ENCODE measurements at places on chromosomes 5 and 9. TPM values are rescaled to one million over a fixed set of nuclear protein-coding genes. Genes with fewer than 3 reads are reported as not detected.

DNA sequence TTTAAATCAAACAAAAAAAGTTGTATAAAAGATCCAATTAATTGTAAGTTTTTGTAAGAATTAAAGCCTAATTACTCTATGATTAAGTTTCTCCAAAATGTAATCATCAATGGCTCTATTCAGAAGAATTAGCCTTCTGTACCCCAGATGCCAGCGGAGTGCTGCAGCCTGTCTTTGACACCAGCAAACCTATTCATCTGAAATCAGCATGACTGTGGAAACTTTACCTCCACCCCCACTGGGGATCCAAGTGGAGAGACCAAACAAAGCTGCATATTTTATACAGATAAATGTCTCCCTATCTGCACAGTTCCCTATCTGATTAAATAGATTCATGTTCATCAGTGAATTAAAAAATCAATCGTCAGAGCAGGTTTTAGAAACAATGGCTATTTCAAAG lies 426.8 kb downstream of the KIAA0825 start:
- no peak for DNase-seq

DNA sequence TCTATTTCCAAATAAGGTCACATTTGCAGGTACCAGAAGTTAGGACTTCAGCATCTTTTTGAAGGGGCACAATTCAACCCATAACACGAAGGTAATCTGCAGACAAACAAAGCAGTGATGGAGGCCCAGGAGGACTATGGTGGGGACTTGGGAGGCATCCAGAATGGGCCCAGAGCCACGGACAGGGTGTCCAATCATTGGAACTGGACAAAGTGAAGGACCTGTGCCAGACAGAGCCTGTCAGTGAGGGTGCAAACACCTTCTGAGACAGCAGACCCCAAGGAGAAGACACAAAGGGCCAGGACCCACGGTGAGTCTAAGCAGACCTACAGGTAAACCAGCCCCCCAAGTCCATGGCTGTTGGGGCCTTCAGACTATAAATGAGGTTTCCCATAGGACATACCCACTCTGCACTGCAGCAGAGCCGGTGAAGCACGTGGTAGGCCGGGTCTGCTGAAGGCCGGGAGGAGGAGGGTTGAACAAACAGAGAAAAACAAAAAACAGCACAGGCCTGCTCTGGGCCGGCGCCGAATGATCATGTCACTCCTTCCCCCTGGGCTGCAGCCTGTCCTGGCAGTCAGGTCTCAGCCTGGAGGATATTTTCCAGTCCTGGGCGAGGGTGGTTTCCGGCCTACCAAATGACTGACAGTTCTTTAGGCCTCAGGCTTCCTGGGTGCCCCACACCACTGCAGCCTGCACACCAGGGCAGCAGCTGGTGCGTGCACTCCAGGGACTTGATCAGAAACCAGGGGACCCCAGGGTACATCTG lies 84.4 kb downstream of the COL23A1 start:
- no peak for DNase-seq

IPPK gene
- 10.5 TPM for polyA plus RNA-seq

DNA sequence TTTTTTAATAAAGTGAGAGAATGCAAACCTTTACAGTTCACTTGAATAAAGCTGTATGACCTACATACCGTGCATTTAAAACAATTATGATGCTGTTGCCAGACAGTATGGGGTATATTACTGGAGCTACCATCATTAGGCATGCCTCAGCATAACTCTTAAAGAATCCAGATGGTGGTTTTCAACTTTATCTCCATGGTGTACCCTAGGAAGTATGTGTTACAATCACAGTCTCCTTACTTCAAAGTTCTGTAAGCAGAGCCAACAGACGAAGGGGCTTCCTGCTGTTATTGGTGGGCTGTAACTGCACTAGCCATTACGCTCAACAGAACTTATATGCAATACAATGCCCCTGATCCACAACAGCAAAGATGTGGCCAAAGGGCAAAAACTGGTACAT lies 803.3 kb downstream of the DTWD2 start:
- no peak for DNase-seq

- no peak for DNase-seq
Measured at GRCh38 chr5:939368-939767, 46.7 kb downstream of the TRIP13 start.

DNAJC25 gene
- 14.6 TPM for polyA plus RNA-seq

DNA sequence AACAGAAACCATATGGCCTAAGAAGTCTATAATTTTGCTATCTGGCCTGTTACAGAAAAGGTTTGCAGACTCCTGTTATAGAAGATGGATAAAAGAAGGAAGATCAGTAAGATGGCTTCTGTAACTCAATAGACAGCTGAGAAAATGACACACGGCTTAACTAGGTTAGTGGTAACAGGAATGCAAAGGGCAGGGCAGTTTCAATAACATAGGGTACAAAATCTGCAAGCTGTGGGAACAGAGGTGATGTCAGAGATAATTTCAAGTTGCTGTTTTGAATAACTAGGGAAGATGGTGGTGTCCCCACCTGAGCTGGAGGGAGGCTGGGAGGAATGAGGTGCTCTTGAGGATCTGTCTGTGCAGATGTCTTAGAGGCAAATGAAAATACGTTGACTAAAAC lies 106.5 kb downstream of the GLIS3 start:
- no peak for DNase-seq

DNA sequence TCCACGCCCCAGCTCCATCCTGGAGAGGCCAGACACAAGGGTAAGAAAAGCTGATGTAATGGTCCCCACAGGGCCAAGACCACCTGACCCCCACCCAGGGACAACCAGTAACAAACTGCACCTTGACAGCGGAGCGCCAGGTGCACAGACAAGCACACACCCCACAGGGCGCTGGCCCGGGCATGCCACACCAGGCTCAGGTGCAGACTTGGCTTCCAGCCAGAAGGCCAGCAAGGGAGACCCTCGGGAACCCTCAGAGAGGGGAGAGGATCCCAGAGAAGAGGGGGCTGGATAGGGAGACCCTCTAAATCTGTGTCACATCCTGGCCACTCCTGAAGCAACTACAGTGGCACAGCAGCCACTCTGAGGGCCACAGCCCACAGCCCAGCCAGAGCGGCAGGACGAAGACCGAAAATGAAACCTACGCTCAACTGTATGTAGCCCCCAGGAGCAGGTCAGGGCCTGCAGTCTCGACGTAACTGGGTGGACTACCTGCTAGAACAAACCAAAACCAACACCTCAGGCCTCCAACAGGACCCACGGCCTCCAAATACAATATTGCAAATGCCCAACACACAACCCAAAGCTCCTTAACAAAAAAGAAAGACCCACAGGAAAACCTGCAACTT lies 18.5 kb downstream of the CAMSAP1 start:
- DNase-seq: no peak

- DNase-seq: no peak
Measured at GRCh38 chr9:119036969-119037368, 332.3 kb downstream of the BRINP1 start.

GRCh38 chr9:34069831-34070230 lies 21.1 kb upstream of the UBAP2 start:
- no peak for DNase-seq

- no peak for DNase-seq
Measured at GRCh38 chr5:172956936-172957335, 2.3 kb upstream of the RPL26L1 start.

DNA sequence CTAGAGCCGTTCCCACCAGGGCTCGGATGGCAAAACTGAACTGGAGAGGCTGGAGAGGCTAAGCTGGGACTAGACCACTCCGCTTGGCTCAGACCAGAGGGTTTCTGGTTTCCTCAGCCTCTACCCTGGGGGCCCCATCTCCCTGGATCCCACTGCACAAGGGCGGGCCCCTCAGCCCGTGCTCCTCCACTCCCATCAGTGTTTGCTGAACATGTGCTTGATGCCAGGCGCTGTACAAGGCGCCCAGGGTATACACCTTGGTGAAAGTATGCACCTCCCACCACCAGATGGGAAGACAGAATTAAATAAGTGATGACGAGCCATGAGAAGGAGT lies 18.0 kb downstream of the GPX3 start:
- no peak for DNase-seq

DNA sequence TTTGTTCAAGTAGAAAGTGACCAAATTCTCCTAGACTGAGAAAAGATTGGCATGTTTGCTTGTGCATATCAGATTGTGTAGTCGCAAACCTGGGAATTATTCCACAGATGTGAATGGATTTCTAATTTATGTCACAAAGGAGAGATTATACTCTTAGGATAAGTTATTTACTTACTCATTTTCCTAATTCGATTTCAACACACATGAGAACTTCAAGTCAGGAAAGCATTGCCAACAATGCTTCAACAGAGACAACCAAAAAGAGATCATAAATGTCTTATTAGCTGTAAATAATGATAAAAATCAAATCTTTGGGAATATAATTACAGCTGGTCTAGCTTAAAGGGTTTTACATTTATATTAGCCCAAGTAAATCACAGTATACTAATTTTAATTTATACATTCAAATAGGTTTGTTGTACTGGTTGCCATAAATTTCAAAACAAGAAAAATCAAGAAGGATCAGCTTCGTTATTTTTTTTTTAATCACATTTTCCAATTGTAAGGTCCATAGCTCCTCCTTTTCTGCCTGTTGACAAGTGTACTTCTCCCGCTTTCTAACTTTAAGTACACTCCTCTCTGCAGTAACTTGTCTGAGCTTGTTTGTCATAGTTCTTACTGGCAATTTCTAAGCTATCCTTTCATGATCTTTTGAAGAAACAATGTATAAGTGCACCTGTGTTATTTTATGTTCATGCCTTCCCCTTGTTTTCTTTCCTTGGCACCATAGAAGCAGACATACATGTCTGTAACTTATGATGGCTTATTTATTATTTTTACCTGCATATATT lies 246.6 kb downstream of the DEPDC1B start:
- DNase-seq: no peak

GRCh38 chr5:50653946-50654345 lies 12.5 kb upstream of the PARP8 start:
- no peak for DNase-seq

All from renal cortex interstitium (tissue), 15 donors.